ENCODE measurements at places on chromosomes 12 and 14. TPM values are rescaled to one million over a fixed set of nuclear protein-coding genes. Genes with fewer than 3 reads are reported as not detected.

MSRB3 gene
- 10.3 TPM for total RNA-seq

FGF23 gene
- not detected for total RNA-seq

PRPF40B gene
- 22.1 TPM for total RNA-seq

- no peak overlapping the region for H3K27ac ChIP-seq
- no peak for DNase-seq
- no peaks in the 10 kb centered on the region for H3K4me1 ChIP-seq
- no peaks in the 10 kb centered on the region for H3K36me3 ChIP-seq
Observed at GRCh38 chr14:101151226-101151926, 247.9 kb upstream of the RTL1 start.

DNA sequence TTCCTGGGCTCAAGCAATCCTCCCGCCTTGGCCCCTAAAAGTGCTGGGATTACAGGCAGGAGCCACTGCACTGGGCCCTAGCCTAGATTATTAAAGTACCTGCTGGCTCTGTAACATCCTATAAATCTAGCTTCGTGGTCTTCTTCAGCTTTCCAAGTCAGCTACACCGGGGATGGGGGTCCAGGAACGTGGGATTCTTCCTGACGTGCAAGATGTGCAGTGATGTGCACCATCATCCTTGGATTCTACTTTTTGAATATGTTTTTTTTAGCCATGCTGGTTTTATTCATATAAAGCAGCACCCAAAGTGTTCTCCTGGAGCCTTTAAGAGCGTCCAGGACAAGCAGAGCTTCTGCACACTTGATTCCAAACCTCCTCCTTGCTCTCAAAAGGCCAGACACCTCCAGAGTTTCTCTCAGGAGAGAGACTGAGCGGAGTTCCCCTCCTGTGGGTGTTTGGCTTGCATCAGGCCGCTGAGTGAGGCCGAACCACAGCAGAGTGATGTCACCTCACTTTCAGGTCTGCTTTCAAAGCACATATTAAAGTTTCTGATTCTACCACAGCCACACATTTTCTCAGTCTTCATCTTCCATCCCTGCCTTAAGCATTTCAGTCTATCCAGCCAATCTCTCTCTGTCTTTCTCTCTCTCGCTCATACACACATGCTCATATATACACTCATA lies 33.4 kb downstream of the VCPKMT start:
- H3K27me3 ChIP-seq, result no peaks in the 10 kb centered on the region
- H3K4me1 ChIP-seq, result peaks cover 13% of the 10 kb centered on the region
- no peaks in the 10 kb centered on the region for H3K36me3 ChIP-seq
- H3K4me3 ChIP-seq, result no peak overlapping the region
- H3K27ac ChIP-seq, result no peak overlapping the region

DNA sequence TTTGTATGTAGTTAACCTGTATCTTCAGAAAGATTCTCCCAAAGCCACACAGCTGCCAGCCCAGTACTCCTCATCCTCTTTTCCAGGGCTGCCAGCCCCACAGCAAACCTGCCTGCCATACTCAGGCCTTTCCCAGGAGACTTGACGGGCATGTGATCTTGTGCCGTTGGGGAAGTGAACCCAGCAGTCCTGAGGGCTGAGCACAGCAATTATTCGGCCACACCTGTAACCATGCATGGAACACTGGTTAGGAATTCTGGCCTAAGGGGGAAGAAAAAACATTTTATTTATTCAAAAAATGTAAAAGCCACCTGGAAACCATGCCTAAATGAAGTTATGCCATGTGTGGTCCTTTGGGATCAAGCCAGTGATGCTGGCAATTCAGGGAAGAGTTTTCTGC lies 145.3 kb downstream of the GRIN2B start:
- no peak overlapping the region for H3K27ac ChIP-seq
- no peaks in the 10 kb centered on the region for H3K27me3 ChIP-seq
- H3K4me1 ChIP-seq, result no peaks in the 10 kb centered on the region
- H3K4me3 ChIP-seq, result no peak overlapping the region
- H3K36me3 ChIP-seq, result no peaks in the 10 kb centered on the region
- no peak for DNase-seq

Measured in adrenal gland (tissue), 19 donors.